ENCODE measurements at places on chromosomes 2 and 18. TPM values are rescaled to one million over a fixed set of nuclear protein-coding genes. Genes with fewer than 3 reads are reported as not detected.

GRCh38 chr18:46374850-46375249, 270.7 kb downstream of the HAUS1 start:
- DNase-seq: no peak

Gene SERPINB7
- 0.22 TPM for total RNA-seq

DNA sequence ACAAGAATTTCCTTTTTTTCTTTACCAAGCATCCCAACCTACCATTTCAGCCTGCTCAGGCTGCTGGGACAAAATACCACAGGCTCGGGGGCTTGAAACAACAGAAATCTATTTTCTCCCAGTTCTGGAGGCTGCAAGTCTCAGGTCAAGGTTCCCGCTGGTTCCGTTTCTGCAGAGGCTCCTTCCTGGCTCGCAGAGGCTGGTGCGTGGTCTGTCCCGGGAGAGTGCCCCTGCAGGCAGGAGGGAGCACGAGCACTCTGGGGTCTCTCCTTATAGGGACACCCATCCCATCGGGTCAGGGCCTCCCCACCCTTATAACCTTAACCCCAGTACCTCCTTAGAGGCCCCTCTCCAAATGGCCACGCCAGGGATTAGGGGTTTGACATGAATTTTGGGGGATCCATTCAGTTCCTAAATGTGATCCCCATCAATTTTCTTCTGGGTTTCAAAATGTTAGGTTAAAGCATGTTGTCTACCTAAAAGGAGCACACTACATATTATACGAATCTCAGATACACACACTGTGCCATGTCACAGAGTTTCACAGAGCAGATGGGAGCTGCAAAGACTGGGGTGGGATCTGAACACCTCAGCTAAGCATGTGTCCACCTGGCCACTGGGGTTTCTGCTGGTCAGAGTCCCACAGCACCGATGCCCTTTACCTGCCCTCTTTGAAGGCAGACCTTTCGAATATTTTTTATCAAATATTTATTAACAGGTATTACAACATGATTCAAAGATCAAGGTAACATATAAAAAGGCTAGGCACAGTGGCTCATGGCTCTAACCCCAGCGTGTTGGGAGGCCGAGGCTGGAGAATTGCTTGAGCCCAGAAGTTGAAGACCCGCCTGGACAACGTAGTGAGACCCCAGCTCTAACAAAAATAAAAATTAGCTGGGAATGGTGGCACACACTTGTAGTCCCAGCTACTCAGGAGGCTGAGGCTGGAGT, 17.6 kb upstream of the ADI1 start:
- peak; percentile 62 for DNase-seq

Gene SP140
- total RNA-seq: not detected

- DNase-seq: peak; percentile 12
Observed at GRCh38 chr2:38620282-38620977, 17.7 kb upstream of the HNRNPLL start.

GRCh38 chr2:128363934-128364361, 45.3 kb upstream of the HS6ST1 start:
- peak; percentile 50 for DNase-seq

Gene FAHD2A
- total RNA-seq: 19.8 TPM

GRCh38 chr2:128606837-128607236, 288.2 kb upstream of the HS6ST1 start:
- no peak for DNase-seq

GRCh38 chr18:6797171-6797570, 67.7 kb downstream of the ARHGAP28 start:
- DNase-seq: no peak

Gene GALNT5
- not detected for total RNA-seq

DNA sequence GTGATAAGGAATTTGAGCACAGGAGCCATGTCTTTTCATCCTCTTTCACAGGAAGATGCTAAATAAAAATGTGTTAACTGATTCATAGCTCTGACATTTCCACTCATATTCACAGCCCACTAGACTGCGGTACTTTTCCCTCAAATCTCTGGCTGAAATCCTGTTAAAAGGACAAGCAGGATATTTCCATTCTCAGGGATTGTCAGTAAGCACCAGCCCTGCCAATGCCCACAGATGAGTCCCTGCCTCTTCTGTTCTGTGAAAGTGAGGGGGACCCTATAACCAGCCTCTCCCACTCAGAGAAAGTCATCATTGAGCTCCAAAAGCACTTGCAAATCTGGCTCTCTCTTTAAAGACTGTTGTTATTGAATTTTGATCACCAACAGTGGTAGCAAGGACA, 440.5 kb downstream of the SETBP1 start:
- no peak for DNase-seq

DNA sequence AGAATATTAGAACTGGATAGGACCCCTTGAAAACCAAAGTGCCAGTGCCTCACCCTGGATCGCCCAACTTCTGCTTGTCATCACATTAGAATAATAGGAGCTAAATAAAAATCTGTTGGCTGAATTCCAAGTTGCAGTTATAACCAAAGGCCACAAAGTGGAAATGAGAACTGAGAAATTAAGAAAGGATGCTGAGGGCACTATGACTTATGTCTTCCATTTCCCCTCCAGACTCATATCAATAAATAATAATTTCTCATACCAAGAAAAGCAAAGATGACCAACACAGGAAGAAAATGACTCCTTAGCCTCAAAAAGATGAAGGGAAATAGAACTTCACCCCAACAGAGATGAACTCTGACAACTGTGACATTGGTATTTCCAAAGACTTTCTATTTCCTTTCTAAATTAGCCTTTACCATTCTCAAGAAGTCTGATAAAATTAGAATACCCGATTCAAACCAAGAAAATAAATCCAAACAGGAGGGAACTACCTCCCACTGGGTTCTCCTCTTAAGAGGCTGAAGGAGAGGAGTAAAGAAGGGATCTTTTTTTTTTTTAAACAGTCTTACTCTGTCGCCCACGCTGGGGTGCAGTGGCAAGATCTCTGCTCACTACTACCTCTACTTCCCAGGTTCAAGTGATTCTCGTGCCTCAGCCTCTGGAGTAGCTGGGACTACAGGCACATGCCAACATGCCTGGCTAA, 46.5 kb upstream of the EPG5 start:
- DNase-seq: no peak

DNA sequence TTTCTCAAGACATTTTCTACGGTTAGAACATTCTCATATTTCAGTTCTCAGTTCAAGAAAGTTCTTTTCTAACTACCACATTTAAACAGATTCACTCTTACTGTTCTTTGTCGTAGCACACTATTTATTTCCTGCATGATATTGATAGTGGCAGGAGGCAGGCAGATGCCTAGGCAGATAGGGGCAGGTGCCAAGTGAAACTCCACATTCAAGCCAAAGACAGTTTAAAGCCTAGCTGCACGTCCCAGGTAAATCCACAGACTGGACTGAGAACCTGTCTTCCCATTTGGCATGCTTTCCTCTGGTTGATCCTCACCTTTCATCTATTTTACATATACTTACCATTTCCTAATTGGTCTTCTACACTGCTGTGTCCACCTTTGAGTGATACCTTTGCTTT, 359.3 kb downstream of the TMX3 start:
- DNase-seq: no peak

DNA sequence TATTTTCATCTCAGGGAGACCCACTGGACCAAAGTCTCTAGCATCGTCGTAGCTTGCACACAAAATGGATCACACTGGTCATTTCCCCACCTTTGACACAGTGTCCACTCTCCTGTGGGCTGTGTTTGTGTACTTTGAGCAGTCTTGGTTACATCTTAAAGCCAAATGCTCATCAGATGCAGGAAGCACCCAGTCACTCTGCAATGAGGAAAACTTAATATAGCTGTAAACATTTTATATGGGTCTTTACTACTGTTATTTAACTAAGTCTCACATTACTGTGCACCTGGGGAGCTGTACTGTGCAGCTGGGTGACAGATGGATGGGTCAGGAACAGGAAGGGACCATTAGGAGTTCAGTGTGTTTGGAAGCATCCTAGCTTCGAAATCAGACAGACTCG, 109.0 kb upstream of the CXCR4 start:
- no peak for DNase-seq

- DNase-seq: peak; percentile 82
Observed at GRCh38 chr18:12327510-12328178, 19.6 kb downstream of the TUBB6 start.

DNA sequence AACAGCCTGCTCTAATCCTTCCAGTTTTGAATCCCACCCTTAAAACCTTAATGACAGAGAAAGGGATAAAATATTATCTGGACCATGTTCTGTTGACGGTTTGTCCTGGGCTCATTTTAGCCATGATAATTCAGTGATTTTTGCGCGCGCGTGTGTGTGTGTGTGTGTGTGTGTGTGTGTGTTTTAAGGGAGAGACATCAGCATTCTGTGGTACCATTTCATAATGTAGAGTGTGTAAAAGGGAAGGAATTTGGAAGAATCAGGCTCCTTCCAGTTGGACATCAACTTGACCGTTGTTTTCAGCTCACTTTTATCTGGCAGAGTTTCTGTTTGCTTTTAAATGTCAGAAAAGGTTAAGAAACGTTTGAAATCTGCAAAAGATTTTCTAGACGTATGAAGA, 535.5 kb downstream of the TNS1 start:
- no peak for DNase-seq

Gene DNAJC5G
- 0.44 TPM for total RNA-seq

Gene ALPG
- total RNA-seq: not detected

GRCh38 chr18:74546751-74547530, 12.6 kb downstream of the CNDP1 start:
- DNase-seq: peak; percentile 78

GRCh38 chr2:50374117-50374516, 657.8 kb downstream of the NRXN1 start:
- DNase-seq: no peak

GRCh38 chr18:42756214-42756613, 359.3 kb downstream of the RIT2 start:
- DNase-seq: no peak

Gene EMILIN2
- 4.8 TPM for total RNA-seq

- no peak for DNase-seq
Observed at GRCh38 chr2:237955640-237956401, 11.0 kb upstream of the UBE2F start.

GRCh38 chr2:19611491-19612332, 253.3 kb upstream of the OSR1 start:
- peak; percentile 64 for DNase-seq

GRCh38 chr18:33239298-33239697, 201.2 kb downstream of the CCDC178 start:
- DNase-seq: no peak

GRCh38 chr18:44526705-44527415, 153.8 kb upstream of the SETBP1 start:
- no peak for DNase-seq

DNA sequence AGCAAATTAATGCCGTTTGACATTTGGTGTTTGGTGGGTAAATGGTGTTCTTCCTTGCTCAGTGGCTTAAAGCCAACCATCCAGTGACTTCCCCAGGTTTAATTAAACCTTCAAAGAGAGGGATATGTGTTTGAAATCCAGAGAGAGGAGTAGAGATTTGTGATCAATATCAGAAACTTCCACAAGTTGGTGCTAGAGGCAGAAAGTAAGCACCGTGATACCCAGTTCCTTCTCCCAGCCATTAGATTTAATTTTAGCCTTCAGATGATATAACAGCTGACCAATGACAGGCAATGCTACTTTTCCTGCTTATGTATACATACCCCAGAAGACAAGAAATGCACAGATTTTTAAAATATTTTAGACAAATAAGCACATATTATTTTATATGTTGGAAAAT, 398.5 kb downstream of the CDH2 start:
- no peak for DNase-seq

Gene CYP26B1
- 0.44 TPM for total RNA-seq

- no peak for DNase-seq
Observed at GRCh38 chr2:120556911-120557310, 178.8 kb upstream of the GLI2 start.

DNA sequence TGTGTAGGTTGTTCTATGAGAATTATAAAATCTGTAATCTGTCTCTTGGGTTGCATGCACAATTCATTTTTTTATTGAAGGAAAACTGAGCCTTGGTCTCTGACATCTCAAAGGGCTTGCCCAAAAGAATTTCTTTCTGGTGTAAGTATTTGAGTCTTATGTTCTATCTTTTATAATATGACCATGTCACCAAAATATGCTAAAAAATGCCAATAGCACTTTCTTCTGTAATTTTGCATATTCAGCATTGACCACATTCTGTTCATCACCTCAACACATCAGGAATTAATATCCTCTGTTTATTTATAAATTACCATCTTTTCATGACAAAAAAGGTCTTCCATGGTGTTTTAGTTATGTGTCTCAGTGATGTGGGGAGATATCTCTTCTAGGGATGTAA, 268.7 kb upstream of the TCF4 start:
- no peak for DNase-seq

Gene IL36A
- not detected for total RNA-seq

GRCh38 chr18:7616661-7617060, 49.5 kb downstream of the PTPRM start:
- DNase-seq: no peak

DNA sequence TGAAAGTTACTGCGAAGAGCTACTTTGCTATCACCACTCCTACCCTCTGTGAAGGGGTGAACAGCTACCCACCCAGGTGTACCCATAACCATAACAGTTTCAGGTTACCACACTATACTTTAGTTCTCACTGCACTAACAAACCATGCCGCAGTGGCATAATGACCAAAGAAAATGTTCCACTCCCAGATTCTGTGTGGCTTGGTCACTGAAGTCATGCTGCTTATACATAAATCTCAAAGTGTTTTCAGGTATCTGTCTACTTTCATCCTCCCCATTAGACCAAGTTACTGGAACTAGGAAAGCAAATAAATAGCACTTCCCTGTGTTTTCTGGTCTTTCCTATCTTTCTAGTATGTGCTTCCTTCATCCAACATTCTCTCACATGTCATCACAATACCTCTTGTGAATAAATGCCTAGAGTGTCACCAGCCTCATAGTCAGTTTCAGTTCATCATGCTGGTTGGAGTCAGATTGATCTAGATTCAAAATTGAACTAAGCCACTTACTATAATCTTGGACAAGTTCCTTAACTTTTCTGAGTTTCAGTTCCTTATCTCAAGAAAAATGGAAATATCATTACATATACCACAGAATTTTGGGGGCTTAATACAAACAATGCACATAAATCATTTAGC, 293.6 kb downstream of the FSIP2 start:
- DNase-seq: no peak

Gene GREB1L
- 2.0 TPM for total RNA-seq

DNA sequence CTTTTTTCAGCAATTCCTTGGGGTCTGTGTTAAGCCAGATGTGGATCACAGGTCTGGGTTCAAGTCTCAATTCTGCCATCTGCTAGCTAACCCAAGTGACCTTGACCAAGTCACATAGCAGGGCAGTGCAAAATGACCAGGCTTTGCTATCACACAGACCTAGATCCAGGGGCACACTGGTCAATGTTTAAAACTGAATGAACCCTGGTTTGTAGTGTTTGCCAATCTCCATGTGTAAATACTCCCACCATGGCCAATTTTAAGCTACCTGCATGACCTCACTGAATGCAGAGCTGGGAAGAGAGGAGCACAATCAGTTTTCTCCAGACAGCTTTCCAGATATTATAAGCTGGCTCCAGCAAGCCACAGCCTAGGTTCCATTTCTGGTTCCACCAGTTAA, 142.9 kb downstream of the CHST9 start:
- DNase-seq: no peak

Gene PAIP2B
- total RNA-seq: 1.8 TPM

- no peak for DNase-seq
Observed at GRCh38 chr2:67836866-67837265, 225.9 kb downstream of the C1D start.

- DNase-seq: no peak
Observed at GRCh38 chr2:35708411-35708923, 647.1 kb upstream of the CRIM1 start.

Measured in lung microvascular endothelial cell (primary cell).